ENCODE measurements at places on chromosomes 12 and 14. TPM values are rescaled to one million over a fixed set of nuclear protein-coding genes. Genes with fewer than 3 reads are reported as not detected.

FRS2 gene
- total RNA-seq, result 16.7 TPM

GRCh38 chr14:53306267-53306721 is 153.2 kb upstream of the DDHD1 start:
- no peaks in the 10 kb centered on the region for H3K36me3 ChIP-seq
- peak overlapping the region; percentile 49 for H3K27ac ChIP-seq
- H3K4me3 ChIP-seq, result peak overlapping the region; percentile 44
- no peaks in the 10 kb centered on the region for H3K27me3 ChIP-seq
- no peaks in the 10 kb centered on the region for H3K4me1 ChIP-seq

- H3K27me3 ChIP-seq, result no peaks in the 10 kb centered on the region
- no peaks in the 10 kb centered on the region for H3K36me3 ChIP-seq
- no peak overlapping the region for H3K27ac ChIP-seq
Observed at GRCh38 chr12:5391653-5392052, 40.3 kb upstream of the NTF3 start.

- peaks cover 8% of the 10 kb centered on the region for H3K4me1 ChIP-seq
- no peaks in the 10 kb centered on the region for H3K36me3 ChIP-seq
- H3K27ac ChIP-seq, result no peak overlapping the region
- H3K4me3 ChIP-seq, result no peak overlapping the region
- no peaks in the 10 kb centered on the region for H3K27me3 ChIP-seq
Observed at GRCh38 chr12:116236976-116237375, 40.5 kb downstream of the MED13L start.

GPX2 gene
- 228 TPM for total RNA-seq

All from transverse colon (tissue), 4 donors.